ENCODE measurements at places on chromosomes 11 and 22.

- DNase-seq = no peak
Observed at GRCh38 chr11:9150501-9150900, 59.1 kb upstream of the SCUBE2 start.

DNA sequence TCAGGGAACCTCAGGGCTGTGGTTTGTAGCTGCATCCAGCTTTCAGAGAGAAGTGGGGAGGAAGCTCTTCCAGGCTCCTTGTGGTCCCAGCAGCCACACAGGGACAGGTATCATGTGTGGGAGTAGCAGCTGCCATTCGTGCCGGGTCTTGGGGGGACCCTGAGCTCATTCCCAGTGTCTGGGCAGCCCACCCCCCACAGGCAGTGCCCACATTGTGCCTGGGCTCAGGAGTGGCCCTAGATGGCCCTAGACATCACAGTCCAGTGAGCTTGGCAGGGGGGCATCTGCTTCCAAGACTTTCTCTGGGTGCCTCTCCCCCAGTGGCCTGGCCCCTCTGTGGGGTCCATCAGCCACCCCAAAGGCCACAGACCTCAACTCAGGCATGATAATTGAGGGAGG lies 619.7 kb downstream of the BRD1 start:
- DNase-seq = no peak

GRCh38 chr11:61626580-61627380 lies 45.9 kb upstream of the SYT7 start:
- no peak for DNase-seq

GRCh38 chr11:112596324-112596723 lies 335.7 kb upstream of the PLET1 start:
- DNase-seq = no peak

DNA sequence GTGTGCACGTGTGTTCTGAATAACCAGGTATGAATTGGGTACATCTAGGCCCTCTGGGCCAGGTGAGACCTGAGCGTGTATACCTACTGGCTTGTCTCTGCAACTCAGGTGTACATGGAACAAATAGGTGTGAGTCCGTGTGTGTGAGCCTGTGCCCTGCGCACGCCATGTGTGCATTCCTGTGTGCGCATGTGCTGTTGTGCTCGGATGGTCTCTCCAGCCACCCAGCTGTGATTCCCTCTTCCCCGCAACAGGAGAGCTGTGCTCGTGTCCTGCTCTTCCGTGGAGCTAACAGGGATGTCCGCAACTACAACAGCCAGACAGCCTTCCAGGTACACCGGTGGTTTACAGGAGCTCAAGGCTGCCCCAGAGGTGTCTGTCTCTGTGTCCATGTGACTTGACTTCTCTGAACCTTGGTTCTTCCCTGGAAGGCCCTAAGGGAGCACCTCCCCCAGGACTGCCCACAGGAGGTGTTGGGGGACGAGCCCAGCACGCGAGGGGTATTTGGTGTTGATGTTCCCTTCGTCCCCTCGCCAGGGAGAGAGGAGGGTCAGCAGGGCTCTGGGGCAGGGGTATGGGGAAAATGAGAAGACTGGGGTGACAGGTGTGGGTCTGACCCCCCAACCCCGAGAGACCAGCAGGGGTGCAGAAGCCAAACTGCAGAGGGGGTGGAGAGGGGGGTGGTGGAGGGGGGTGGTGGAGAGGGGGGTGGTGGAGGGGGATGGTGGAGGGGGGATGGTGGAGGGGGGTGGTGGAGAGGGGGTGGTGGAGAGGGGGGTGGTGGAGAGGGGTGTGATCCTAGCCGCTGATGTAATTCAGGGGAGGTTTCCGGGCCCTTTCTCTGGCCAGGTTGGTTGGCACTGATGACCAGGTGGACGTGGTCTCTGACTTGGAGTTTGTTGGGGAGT lies 10.7 kb downstream of the SHANK3 start:
- no peak for DNase-seq

- no peak for DNase-seq
Observed at GRCh38 chr11:25755918-25756584, 575.9 kb upstream of the ANO3 start.

GRCh38 chr11:76234021-76234415 lies 27.7 kb upstream of the WNT11 start:
- DNase-seq = peak; percentile 35

- DNase-seq = peak; percentile 2
Observed at GRCh38 chr22:49004484-49005399, 822.9 kb downstream of the BRD1 start.

- DNase-seq = no peak
Observed at GRCh38 chr11:47711225-47711624, 3.9 kb downstream of the AGBL2 start.

GRCh38 chr11:119783466-119784400 lies 54.7 kb upstream of the NECTIN1 start:
- no peak for DNase-seq

GRCh38 chr11:128927683-128928336 lies 14.9 kb downstream of the TP53AIP1 start:
- no peak for DNase-seq

- no peak for DNase-seq
Observed at GRCh38 chr22:24763872-24764485, 10.5 kb downstream of the PIWIL3 start.

DNA sequence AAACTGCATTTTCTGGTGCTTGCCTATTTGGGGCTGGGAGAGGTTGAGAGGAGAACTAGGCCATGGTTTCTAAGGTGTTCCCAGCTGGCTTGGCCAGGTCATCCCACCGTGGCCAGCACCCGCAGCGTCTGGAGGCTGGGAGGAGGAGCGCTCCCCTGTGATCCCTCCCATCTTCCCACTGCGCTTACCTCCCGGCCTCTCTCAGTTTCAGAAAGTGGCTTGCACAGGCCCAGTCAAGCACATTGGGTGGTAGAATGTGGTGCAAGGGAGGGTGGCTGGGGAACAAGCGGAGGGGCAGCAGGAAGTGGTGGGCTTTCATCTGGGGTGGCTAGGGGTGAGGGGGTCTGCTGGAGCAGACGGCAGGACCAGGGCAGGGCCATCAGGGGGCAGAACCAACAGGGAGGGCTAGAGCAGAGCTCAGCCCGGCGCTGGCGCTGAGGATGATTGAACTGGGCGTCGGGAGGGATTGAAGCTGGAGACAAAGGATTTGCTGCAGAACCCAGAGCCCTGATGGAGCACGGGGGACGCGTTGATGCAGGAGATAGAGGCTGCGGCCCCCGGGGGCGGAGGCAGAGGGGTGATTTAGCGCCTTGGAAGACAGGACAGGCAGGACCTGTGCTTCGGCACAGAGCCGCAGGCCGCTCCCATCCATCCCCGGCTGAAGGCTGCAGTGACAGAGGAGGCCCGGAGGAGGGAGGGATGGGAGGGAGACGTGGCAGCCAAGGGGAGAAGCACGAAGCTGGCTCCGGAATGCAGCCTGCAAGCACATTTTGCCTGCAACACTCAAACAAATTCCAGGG lies 76.0 kb downstream of the TRIM29 start:
- no peak for DNase-seq

DNA sequence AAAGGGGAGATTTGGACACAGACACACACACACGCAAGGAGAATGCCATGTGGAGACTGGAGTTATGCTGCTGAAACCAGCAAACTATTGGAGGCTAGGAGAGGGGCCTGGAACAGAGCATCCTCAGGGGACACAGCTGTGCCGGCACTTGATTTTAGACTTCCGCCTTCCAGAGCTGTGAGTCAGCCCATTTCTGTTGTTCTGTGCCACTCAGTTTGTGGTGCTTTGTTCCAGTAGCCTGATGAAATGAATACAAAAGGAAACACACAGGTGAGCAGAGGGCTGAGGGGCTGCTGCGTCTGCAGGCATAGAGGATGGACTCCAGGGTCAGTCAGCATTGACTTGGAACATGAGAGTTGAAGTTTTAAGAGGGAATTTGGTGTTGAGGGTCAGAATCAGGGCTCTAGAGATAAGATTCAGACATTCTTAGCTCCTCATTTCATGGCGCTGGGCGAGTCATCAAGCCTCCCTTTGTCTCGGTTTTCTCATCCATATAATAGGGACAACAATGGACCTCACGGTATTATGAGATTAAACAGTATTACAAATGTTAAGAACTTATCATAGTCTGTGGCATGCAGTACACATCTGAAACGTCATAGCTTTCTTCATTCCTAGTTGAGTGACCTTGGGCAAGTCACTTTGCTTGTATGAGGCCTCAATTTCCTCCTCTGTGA lies 191.0 kb downstream of the MIAT start:
- no peak for DNase-seq

DNA sequence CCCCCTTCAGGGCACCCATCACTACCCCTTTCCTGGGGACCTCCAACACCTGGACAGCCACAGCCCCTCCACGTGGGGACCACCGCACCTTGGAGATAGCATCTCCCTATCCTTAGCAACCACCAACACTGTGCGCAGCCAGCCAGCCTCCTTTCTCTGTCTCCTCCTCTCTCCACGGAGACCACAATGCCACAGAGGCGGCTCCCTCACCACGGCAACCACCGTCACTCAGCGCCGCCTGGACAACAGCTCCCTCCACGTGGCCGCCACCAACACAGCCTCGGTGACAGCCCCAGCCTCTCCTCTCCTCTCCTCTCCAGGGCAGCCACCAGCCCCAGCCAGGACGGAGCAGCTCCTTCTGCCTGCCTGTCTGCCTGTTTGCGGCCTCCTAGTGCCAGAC lies 10.5 kb downstream of the ELFN2 start:
- DNase-seq = peak; percentile 47

DNA sequence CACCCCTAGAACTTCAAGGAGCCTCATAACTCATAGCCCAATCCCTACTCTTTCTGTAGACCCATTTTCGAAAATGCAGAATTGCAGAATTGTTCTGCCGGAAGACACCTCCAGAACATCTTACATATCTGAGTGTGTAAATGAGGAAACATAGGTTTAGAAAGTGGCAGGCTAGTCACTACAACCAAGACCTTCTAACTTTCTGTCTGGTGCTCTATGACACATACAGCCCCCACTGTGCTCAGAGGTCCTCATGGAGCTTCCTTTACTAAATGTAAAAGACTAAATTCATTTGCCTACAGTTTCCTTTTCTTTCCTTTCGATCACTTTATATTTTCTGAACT lies 132.1 kb upstream of the DDI1 start:
- DNase-seq = no peak

DNA sequence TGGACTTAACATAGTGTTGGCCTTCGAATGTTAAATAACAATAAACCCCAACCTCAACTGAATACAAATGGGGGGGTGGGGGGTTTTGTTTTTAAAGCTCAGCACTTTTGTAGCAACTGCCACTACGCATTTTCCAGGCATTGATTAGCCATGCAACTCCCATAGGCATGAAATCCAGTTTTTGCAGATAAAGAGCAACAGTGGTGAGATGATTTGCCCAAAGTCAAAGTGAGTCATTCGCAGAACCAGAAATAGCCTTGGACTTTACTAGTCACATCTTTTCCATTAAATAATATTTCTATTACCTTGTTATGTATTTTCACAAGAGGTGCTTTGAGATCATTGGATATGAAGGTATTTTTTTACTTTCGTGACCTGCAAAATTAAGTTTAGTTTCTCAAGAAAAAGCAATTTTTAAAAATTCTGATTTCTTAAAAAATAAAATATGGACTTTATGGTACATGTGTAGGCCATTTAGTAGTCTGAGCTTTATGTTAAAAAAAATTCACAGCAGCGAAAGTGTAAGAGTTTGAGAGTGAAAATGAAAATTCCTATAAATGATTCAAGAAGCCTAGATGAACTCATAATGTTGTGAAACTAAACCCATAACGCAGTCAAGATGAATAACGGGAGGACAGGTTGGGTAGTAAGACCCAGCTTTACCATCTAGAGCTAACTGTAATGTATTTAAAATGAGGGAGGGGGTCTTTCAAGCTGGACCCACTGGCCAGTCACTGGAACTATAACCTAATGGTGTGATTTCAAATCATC lies 1.9 kb upstream of the PHF21A start:
- no peak for DNase-seq

DNA sequence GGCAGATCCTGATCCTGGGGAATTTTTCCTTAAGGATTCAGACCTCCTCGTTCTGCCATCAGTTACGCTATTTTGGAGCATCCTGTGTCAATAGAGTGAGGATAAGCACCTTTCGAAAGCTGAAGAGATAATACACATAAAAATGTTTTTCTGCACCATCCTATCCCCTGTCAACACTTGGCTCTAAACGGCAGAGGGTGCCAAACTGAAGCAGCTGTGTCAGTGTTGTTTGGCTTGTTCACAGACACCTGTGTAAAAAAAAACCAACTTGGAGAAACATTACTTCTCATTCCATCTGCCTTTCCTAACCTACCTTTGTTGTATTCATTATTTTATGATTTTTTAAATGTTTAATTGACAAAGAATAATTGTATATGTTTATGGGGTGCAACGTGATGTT lies 417.0 kb upstream of the DDI1 start:
- DNase-seq = no peak

DNA sequence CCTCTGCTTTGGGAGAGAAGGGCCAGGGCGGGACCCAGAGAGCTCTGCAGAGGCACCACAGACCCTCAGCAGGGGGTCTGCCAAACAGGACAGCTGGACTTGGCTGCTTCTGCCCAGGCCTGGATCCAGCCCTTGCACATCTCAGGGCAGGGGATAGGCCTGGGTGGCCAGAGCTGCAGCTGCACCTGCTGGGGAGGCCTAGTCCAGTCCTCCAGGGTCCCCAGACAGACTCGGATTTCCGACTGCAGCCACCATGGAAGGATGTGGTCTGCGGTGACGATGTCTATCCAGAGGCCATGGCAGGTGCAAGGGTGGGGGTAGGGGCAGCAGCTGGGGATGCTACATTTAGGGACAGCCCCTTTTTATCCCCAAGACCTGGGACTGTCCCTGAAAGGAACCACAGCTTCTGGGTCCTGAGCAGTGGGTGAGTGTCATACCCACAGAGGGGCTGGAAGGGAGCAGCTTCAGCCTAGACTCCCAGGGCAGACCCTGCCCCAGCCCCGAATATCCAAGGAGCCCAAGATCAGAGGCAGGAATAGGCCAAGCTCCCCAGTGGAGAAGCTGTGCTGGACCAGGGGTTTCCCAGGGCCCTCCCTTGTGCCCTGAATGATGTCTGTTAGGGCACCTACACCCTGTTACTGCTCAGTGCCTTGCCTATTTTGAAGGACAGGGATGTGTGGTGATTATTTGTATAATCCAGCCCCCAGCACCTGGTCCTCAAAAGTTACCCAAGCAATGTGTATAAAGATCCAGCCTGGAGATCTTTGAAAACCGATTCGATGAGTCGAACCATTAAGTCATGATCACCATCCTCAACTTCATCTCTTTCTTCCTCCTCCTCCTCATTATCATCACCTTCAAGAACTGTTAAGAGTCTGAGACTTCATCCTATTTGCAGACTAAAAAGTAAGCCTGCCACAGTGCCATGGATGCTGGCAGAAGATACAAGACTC lies 2.5 kb upstream of the IGLL5 start:
- peak; percentile 68 for DNase-seq

- no peak for DNase-seq
Observed at GRCh38 chr11:63889344-63889743, 27.6 kb downstream of the RCOR2 start.

DNA sequence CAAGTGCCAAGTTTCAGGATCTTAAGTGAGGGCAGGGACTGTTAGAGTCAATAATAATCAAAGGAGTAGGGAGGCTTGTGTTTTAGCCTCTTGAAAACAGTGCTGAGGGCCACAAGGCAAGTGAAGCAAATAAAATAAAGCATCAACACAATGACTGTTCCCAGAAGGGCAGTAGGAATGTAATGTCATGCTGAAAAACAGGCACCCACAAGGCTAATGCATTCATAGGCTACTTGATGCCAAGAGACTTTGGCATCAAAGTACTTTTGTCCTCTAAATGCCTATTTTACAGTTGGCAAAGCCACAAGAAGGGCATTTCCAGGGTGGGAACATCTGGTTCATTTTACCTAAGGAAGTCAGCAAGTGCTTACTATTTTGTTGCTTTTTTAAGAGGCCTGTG lies 22.9 kb downstream of the RAB39A start:
- DNase-seq = no peak

GRCh38 chr11:72823105-72823804 lies 9.0 kb downstream of the ATG16L2 start:
- DNase-seq = no peak
